ENCODE measurements at places on chromosomes 16 and 17.

DNA sequence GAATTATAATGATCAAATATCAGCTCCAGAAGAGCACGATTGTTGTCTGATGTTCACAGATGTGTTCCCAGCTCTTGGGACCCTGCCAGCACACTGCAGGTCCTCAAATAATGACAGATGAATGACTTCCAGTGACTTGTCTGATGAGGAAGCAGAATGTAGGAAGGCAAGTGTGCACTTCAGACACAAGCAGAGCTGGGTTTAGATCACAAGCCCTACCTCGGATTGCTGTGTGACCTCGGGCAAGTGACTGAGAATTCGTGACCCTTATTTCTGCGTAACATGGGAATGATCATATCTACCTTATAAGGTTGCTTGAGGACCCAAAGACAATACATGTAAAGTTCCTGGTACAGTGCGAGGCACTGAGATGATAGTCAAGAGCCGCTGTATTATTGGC, 182.2 kb downstream of the ABCC12 start:
- DNase-seq = no peak

DNA sequence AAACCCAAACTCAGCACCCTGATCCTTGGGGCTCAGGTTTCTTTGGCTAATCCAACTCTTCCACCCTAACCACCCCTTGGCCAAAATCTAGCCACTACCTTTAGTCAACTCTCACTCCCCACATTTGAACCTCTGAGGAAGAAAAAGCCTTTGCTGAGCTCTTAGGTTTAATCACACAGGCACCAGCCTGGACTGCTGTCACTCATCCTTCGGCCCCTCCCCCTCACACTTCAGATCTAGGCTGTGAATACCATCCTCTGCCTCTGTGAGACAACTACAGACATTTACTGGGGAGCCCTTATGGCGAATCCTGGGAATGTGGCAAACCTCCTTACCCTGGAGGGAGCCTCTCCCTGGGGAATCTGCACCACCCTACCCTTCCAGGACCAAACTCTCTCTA, 5.3 kb upstream of the RNASEK start:
- no peak for DNase-seq

DNA sequence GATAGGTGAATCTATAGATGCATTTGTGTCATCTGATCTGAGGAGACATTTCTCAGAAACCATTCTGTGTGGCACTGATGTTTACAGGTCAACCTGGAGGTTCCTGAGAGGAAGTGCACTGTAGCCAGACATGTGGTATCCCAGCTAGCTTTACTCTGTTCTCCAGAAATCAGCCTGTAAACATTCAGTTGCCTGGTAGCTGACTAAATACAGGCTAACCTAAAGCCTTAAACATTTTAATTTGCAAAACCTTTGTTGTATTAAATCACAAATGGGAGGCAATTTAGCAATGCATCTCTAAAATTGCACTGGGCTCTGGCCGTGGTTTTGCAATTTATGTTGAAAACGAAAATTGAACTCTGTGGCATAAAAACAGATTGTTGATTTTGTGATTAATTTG, 207.6 kb downstream of the FTO start:
- no peak for DNase-seq

- no peak for DNase-seq
Measured at GRCh38 chr16:27852681-27853080, 210.8 kb downstream of the GSG1L start.

DNA sequence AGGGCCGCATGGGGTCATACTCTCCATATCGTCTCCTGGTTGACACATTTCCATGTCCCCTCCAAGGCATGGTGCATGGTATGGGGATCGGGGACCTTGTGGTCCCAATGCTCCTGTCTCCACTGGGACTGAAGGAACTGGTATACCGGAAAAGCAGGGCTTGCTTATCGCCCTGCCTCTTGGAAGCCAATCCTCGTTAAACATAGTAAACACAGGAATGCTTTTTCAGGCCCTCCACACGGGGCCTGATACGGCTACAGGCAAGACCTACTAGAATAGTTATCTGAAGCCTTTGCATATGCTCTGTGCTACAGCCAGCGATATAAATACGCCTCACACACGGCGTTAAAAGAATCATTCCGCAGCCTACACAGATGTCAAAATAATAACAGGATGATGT, 159.5 kb downstream of the SHISA9 start:
- no peak for DNase-seq

GRCh38 chr16:77221482-77221881, 22.3 kb downstream of the SYCE1L start:
- DNase-seq = no peak

DNA sequence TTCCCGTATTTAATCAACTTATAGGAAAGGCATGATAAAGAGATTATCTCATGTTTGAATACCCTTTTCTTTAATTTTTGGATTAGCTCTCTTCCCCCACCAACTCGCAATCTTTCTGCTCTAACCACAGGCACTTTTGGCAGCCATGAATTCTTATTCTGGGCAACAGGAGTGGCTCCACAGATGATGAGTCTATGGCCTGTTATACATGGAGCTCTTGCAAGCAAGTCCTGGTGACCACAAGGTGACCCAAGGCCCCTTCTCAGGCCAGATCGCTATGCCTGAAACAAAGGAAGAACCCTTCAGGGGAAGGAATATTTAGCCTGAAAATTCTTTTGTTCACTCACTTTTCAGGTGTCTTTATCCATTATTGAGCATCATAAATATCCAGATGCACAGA, 10.8 kb upstream of the ZNF267 start:
- no peak for DNase-seq

- DNase-seq = no peak
Measured at GRCh38 chr16:20791923-20792612, 14.2 kb downstream of the ERI2 start.

DNA sequence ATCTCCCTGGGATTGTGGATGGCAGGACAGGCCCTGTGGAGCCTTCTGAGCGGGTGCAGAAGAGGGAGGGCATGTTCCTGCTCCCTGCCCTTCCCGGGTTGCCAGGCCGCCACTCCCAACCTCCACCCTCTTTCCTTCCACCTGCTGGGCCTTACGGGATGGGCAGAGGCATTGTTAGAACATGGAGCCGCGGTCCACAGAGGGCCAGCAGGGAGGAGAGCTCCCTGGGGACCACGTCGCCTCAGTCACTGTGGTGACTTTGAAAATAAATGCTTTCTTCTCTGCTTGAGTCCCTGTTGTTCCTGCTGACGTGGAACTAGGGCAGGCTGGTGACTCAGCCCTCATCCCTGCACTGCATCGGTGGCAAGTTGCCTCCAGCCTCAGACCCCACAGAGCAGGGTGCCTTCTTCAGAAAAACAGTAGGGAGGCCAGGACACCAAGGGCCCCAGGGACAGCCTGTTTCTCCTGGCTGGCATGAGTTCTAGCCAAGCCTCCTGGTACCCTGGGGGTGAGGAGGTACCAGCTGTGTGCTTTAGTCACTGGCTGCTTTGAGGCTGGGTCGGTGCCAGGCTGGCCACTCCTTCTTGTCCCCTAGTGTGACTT, 224.9 kb downstream of the SEC14L1 start:
- DNase-seq = no peak
